ENCODE measurements at places on chromosomes 4 and X.
A peak's percentile ranks its signal among the peaks of the same experiment; 100 is the strongest.

DNA sequence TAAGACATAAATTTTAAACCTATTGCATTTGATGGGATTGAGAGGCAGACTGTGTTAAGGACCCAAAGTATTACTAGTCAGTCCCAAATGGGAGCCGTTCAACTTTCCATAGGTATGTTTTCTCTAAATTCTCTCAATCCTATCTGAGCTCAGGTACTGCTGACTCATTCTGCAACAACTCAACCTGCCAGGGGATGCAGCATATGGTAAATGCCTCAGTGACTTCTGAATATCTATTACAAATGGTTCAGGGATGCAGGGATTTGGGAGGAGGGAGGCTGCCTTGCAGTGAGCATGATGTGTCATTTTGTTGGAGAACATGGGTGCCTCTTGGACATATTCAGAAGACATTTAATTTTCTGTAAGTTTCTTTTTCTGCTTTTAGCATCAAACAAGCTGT lies 97.3 kb downstream of the HDAC8 start:
- no peak for DNase-seq

GRCh38 chr4:10500776-10501175 lies 43.5 kb upstream of the ZNF518B start:
- DNase-seq, result no peak

- no peak for DNase-seq
Observed at GRCh38 chrX:108914791-108915190, 178.4 kb upstream of the IRS4 start.

DNA sequence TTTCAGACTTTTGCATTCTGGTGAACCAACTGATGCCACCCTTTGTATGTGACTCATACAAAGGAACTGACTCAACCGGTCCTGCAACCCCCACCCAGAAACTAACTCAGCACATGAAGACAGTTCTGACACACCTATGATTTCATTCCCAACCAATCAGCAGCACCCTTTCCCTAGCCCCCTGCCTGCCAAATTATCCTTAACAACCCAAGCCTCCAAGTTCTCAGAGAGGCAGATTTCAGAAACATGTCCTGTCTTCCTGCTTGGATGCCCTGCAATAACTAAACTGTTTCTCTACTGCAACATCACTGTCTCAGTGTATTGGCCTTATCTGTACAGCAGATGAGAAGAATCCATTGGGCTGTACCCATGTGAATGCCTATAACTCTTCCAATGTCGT lies 284.7 kb downstream of the CAMK2D start:
- no peak for DNase-seq

DNA sequence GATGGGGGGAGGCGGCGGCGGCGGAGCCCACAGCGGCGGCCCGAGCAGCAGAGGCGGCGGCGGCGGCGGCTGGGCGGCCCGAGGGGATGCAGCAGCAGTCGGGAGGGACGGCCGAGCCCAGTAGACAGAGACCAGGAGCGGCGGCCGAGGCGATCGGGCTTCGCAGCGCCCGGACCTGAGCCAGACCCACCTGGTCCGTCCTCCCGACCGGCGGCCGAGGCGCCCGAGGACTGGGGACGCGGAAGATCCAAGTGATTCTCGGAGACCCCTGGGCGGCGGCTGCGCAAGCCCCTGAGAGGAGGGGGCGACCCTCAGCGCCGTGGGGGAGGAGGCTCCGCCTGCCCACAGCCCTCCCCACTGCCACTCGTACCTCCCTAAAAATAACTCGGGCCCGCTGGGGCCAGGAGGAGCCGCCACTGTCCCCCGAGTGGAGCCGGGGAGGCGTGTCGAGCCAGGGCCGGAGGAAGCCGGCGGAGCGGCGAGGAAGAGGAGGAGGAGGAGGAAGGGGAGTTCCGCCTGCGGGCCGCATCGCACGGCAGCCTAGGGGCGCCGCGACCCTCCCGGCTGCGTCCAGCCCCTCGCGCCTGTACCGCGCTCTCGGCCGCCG lies 608 bp downstream of the RAPGEF2 start:
- peak; percentile 58 for DNase-seq

- DNase-seq, result no peak
Observed at GRCh38 chr4:75497133-75497532, 17.1 kb downstream of the RCHY1 start.

- no peak for DNase-seq
Observed at GRCh38 chr4:90393215-90393614, 266.0 kb downstream of the CCSER1 start.

DNA sequence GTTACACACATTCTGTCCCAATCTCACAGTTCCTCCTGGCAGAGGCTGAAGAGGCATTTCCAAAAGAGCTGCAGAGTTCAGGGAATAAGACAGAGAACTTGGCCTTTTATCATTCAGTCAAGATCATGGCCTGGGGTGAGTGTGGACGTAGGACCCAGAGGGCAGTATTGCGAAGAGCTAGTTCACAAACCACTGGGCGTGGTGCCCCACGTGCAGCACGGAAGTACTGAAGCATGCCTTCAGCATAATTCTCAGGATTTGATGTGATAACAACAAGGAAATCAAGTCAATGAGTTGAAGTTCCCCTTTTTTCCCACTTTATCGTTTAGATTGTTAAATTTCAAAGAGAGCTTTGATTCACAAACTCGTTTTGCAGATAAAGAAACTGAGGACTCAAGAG lies 117.7 kb downstream of the RELL1 start:
- no peak for DNase-seq

DNA sequence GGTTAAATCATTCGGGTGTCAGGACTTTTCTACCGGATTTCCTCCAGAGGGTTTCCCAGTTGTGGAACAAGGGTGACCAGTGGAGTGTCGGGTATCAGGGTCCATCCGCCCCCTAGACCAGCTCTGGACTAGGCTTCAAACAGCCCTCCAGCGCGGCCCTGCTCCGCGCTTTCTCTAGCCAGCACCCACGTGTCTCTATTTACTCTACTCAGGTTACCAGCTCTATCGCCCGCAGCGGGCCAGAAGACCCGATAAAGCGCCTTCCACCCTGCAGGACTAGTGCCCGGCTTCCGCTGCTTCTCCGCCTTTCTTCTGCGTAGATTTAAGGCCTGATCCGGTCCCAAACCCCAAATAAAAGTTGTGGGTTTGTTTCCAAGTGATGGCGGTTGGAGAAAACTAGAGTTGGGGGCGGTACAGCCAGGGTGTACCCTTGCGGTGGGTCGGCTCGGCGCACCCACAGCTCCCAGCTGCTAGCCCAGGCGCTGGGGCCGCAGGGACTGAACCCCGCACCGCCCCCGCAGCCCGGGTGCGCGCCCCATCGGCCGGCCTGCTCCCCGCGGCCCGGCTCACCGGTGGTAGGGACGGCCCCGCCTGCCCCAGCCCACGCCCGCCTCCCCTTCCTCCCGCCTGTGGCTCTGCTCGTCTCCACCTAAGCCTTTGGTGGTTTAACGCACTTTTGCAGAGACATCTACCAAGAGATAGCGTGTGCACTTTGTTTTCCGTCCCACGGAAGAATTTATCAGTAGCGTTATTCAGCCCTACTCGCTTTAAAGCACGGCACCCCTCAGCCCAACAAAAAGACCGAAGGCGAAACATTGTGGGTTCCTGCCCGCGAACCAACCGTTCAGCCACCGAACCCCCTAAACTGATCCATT lies 2.1 kb downstream of the LEF1 start:
- DNase-seq, result peak; percentile 90

GRCh38 chr4:147381749-147382148 lies 99.1 kb upstream of the EDNRA start:
- peak; percentile 66 for DNase-seq

- DNase-seq, result no peak
Observed at GRCh38 chr4:151013944-151014343, 1.1 kb downstream of the LRBA start.

DNA sequence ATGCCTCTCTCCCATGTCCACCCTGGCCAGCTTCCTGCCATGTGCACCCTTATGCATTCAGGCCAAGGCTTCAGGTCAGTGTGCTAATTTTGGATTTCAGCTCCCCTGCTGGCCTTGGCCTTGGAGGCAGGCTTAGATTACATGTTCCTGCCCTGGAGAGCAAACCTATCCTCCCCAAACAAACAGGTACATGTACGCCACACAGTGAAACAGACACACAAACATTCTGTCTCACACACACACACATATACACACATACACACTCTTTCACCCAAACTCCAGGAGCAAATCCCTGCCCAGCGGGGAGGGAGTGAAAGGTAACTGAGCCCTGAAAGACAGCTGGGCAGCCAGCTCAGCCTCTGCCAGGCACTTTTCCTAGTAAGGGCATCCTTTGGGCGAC lies 62.7 kb upstream of the ARHGAP36 start:
- no peak for DNase-seq

DNA sequence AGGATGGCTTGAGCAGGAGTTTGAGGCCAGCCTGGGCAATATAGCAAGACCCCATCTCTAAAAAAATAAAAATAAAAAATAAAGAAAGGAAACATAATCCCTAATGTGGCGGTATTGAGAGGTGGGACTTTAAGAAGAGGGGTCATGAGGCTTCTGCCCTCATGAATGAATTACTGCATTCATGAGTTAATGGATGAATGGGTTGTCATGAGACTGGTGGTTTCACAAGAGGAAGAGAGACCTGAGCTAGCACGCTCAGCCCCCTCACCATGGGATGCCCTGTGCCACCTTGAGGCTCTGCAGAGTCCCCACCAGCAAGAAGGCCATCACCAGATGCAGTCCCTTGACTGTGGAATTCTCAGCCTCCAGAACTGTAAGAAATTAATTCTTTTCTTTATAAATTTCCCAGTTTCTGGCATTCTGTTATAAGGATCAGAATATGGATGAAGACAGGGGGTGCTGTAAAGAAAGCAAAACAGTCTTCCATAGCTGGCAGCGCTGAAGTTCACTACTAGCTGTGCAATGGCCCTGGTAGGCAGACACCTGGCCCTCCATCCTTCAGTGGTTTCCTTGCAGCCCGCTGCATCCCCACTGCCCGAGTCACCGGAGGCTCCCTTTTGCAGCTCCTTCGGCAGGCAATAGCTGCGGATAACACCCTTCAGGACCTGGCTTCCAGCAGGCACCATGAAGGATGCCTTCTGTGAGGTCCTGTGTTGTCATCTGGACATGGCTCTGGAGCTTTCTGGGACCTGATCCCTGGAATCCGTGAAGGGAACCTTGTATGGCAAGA lies 44.8 kb upstream of the NSG1 start:
- DNase-seq, result no peak

- DNase-seq, result no peak
Observed at GRCh38 chr4:98746530-98746929, 88.1 kb upstream of the TSPAN5 start.

- no peak for DNase-seq
Observed at GRCh38 chr4:3417448-3417847, 24.3 kb upstream of the HGFAC start.

DNA sequence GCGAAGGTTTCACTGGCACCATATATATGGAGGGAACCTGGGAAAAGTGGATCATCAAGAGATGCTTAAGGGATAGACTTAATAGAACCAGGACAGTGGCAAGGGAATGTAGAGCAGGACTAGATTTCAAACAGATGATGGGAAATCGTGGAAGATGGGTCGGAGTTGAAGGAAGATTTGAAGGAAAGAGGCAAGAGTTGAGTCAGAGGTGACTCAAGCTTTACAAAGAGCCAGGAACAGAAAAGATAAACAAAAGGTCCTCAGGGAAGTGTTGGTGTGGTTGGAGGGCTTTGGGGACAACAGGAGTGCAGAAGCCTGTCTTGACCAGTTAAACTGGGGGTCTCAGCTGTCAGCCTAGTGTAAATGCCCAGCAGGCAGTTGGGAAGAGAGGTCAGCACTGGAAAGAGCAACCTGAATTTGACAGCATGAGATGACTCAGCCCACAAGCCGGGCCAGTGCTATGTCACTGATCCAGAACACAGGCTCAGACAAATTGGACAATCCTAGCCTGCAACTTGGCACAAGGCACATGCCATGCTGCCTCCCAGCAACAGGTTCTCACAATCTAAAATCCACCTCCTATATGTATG lies 230.5 kb downstream of the IDS start:
- DNase-seq, result peak; percentile 9

- no peak for DNase-seq
Observed at GRCh38 chrX:55169782-55170181, 50.4 kb upstream of the PAGE5 start.

GRCh38 chr4:169200361-169201030 lies 70.3 kb downstream of the SH3RF1 start:
- DNase-seq, result no peak

GRCh38 chr4:182384631-182385091 lies 141.5 kb downstream of the TENM3 start:
- DNase-seq, result peak; percentile 15

- DNase-seq, result no peak
Observed at GRCh38 chr4:38837849-38838248, 18.8 kb downstream of the TLR6 start.

DNA sequence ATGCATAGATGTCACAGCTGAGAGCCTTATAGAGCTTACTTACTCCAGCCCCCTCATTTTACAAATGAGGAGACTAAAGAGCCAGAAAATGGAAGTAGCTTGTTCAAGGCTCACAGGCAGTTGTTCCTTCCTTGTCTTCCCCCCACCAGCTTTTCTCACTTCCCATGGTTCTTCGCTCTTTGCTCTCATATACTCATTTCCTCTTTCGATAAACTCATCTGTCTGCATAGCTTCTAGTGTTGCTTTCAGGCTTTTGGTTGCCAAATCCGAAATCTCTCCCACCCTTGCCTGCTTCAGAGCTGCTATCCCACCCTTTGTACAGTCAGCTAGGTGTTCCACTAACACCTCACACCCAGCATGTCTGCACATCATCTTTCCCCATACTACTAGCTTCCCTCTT lies 25.0 kb upstream of the GJB1 start:
- DNase-seq, result no peak

GRCh38 chr4:24800325-24800895 lies 5.0 kb downstream of the SOD3 start:
- DNase-seq, result no peak

DNA sequence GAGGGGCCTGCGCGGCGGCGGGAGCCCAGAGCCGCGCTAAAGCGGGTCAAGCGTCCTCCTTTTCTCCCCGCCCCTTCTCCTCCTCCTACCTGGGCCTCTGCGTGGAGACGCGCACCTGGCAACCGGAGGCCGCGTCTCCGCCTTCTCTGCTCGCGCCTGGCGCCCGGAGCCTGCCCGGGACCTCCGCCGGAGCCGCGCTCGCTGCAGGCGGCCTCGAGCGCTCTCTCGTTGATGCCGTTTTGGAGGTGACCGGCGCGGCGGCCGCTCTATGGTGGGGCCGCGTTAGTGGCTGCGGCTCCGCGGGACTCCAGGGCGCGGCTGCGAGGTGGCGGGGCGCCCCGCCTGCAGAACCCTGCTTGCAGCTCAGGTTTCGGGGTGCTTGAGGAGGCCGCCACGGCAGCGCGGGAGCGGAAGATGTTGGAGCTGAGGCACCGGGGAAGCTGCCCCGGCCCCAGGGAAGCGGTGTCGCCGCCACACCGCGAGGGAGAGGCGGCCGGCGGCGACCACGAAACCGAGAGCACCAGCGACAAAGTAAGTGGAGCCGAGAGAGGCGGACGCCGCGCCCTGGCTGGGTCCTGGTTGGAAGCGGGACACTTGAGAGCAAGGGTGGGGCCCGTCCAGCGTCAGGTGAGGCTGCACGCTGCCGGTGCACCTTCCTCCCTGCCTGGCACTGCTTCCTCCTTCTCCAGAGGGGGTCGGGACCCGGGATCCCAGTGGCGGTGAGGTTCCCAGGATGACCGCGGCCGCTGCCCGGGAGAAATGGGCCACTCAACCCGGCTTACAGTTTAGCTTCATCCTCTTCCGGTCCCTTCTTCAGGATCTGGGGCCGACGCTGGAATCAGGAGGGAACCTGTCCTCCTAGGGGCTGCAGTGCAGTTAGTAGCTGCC lies at the start of gene CDS1:
Gene CDS1 (plus strand): TSS at position 140 of the 888 bp plus-strand sequence. CDS start 275 bp downstream, at position 415.
- DNase-seq, result peak; percentile 67
